DMS153 (cell line): ENCODE measurements at places on chromosomes 16 and 17.

DNA sequence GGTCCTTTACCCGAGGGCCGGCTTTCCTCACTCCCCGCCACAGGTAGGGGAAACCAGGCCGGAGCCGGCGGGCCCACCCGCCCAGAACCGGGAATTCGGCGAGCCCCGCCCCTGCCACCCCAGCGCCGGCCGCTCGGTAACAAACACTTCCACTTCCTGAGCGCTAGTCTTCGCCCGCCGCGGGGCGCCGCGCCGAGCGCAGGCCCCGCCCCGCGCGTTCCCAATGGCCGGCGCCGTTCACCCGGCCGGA, 224 bp upstream of the NHERF1 start:
- DNase-seq = peak; percentile 82

GRCh38 chr17:699345-699744, 15.3 kb downstream of the VPS53 start:
- DNase-seq = no peak

GRCh38 chr17:30137158-30137557, 20.5 kb downstream of the NSRP1 start:
- DNase-seq = no peak

DNA sequence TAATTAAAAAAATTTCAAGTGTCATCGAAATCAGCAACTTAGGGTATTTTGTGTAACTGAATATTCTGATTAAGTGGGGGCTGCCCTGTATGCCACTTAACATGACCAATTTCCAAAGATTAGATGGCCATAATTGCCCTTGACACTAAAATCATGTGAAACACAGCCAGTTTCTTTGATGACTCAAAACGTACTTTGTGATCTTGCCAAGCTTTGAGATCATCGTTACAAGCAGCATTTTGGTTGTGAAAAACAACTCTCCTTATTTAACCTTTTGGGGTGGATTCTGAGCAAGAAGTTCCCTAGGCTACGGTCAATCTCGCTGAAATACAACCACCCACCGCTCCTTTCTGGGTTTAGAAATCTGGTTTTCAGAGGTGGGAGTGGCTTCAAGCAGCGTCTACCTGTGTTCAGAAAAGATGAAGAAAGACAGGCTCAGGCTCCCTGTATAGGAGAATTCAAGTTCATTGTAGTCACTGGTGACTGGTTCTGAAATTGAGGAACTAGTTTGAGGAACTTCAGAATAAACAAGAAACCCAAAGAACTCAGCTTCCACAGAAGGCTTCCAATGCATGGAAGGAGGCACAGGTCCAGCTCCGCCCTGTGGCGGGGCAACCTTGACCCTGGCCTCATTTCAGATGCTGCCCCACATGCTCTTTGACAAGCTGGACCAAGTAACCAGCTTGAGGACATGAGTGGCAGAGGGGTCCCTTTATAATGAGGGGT, 9.4 kb downstream of the MAP3K14 start:
- DNase-seq = no peak

- no peak for DNase-seq
Observed at GRCh38 chr16:16062023-16062937, 112.9 kb downstream of the ABCC1 start.

DNA sequence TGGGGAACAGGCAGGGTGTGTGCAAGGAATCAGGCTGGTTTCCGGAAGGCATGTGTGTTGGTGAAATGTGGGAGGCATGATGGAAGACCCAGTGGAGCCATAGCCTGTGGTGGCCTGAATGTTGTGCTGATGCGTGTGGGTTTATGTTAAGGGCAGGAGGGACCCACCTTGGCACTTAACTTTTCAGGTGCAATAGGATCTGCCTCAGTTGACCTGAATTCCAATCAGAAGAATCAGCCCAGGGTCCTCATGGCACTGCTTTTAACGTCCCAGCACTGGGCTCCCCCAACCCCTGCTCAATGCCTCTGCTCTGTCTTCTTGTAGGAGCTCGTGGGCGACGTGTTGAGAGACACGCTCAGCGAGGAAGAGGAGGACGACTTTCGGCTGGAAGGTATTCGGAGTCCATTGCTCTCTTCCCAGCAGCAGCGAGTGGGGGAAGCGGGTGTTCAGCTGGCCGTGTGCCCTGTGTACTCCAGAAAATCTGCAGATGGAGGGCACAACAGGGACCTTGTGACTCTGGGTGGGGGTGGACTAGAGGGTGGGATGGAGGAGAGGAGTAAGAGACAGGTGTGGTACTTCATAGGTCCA, 59.9 kb downstream of the NKD1 start:
- DNase-seq = no peak

GRCh38 chr16:62752854-62753253, 716.6 kb upstream of the CDH8 start:
- DNase-seq = no peak

- no peak for DNase-seq
Observed at GRCh38 chr16:47037396-47037745, 63.9 kb upstream of the DNAJA2 start.

DNA sequence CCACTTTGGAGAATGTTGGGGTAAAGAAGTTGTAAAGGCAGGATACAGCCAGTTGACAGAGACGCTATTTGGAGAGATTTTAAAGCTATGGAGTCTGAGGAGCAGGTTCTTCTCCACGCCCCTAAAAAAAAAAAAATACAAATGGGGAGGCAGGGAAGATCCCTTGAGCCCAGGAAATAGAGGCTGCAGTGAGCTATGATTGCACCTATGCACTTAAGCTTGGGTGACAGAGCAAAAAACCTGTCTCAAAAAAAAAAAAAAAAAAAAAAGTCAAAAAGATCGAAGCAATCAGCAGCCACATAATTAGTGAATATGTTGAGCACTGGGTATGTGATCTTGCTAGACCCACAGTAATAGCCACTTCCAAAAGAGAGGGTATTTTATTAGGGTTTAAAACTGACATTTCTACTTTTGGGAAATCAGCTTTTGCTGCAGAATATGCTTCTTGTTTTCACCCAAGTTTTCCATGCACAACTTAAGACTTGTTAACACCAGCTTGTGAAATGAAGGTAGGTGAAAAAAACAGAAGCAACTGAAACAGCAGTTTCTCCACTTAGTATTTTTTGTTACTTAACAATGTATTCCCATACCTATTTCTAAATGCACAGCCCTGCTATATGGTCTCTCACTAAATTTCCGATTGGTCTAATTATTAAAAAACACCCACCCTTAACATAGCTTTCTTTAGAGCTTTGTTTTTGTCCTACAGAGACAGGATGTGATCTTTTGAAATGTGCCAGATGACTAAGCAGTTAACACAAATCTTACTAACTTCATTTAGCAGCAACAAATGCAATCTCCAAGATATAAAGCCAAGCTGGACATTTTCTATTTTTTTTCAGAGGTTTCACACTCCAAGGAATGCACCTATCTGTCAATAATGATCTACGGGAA, 2.5 kb upstream of the ARL6IP1 start:
- no peak for DNase-seq

DNA sequence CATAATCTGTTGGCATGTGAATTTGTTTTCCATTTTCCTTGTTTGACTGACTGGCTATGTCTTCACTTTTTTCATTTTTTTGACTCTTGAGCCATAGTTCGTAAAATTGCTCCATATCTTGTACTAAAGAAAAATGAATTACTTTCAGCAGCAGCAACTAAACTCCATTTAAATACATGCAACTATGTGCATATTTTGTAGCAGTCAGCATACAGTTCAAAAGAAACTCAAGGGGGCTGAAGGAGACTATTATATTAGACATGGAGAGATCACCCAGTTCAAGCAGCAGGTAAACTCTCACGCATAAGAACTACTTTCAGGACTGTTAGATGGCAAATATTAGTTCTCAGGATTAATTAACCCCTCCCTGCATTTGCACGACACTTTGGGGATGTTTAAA, 13.6 kb upstream of the TXNDC11 start:
- DNase-seq = no peak

DNA sequence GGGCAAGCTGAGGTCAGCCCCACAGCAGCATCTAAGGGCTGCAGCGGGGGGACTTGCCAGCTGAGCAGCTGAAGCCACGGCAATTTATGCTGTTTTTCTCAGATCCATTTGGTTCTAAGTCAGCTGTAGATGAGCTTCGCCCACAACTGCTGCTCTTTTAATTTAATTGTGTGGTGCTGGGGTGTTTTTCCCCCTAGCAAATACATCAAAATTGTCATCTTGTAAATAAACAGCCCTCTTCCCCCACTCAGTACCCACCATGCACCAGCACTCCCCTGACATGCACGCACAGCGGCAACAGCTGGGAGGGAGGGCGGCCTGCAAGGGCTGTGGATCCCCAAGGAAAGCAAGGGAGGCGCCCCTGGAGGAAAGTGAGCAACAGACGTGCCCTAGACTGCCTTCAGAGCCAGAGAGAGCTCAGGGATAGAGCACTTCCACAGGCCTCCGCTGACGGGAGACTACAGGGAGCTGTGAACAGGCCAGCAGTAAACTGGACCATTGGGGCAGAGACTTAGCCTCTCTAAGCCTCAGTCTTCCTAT, 149.5 kb downstream of the TMEM132E start:
- no peak for DNase-seq

- DNase-seq = no peak
Observed at GRCh38 chr17:42953669-42954068, 10.6 kb downstream of the AARSD1 start.

GRCh38 chr16:11329891-11330290, 15.4 kb upstream of the RMI2 start:
- DNase-seq = no peak

DNA sequence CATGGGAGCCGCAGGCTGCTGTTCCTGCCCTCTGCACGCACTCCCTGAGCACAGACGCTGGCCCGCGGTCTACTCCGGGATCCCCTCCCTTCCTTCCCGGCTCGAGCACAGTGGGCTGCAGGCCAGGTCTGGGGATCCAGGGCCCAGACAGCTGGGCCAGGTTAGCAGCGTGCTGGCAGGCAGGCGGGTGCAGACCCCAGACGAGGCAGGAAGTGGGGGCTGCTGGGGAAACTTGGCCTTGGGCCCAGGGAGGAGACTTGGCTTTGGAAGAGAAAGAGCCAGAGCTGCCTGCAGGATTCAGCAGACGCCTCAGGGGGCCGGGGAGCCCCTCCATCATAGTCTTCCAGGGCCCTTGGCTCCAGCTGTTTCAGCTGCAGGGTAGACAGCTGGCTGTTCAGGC, 30.2 kb upstream of the ABCC3 start:
- no peak for DNase-seq

- no peak for DNase-seq
Observed at GRCh38 chr16:79272141-79272577, 328.4 kb downstream of the MAF start.

GRCh38 chr17:44970136-44970741, 2.1 kb upstream of the C1QL1 start:
- no peak for DNase-seq

- DNase-seq = peak; percentile 13
Observed at GRCh38 chr17:36755586-36755985, 154.2 kb downstream of the MRM1 start.

- no peak for DNase-seq
Observed at GRCh38 chr17:10336393-10336792, 36.4 kb downstream of the MYH13 start.

GRCh38 chr17:31724026-31724425, 135.0 kb downstream of the COPRS start:
- no peak for DNase-seq

GRCh38 chr17:17109907-17110306, 67.7 kb downstream of the MPRIP start:
- DNase-seq = peak; percentile 44

- peak; percentile 4 for DNase-seq
Observed at GRCh38 chr16:61002479-61003204, 1033.6 kb downstream of the CDH8 start.

DNA sequence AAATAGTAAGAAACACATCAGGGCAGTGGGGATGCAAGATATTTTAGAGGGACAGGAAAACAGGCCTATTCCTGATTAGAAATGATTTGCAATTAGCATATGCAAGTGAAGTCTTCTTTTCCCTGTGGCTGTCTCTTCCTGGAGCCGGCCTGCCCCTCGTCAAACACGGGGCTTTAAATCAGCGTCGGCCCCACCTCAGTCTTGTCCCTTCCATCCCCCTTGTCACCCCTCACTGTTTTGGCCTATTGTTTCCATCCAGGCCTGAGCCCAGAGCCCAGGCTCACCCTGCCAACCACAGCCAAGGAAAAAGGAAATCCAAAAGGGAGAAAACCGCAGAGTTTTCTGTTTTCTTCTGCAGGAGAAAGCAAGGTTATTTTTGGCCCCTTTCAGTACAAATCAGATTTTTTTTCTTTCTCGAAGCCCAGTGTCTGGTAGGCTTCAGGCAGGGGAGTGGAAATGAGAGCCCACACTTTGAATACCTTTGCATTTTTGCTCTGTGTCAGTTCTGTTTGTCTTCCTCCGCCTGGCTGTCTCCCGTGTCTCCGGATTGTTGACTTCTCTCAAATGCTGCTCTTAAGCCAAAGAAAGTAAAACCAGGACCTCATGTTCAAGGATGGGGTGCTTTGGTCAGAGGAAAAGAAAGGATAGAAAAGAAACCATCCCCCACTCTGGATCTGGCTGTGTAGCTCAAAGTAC, 399.9 kb upstream of the CDH11 start:
- DNase-seq = no peak

GRCh38 chr17:44358066-44358465, 5.6 kb downstream of the FAM171A2 start:
- DNase-seq = no peak

- no peak for DNase-seq
Observed at GRCh38 chr17:1412185-1413110, 12.4 kb upstream of the YWHAE start.

DNA sequence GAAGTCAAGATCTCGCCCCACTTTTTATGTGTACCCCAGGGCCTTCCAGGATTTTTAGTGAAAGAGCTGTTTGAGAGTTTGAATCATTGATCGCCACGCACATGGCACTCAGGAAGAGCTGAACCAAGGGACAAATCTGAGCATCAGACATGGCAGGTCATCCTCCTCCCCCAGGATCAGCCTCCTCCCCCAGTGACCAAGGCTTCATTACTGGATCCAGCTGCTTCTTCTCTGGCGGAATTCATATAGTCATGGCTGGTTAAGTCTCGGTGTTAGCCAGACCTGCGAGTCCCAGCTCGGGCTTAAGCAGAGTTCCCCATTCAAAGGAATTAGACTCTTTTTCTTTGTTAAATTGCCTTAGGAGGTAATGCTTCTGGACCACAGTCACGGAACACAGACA, 32.5 kb downstream of the CDRT4 start:
- DNase-seq = no peak

GRCh38 chr17:73901661-73902415, 257.6 kb upstream of the SDK2 start:
- peak; percentile 72 for DNase-seq

- DNase-seq = peak; percentile 83
Observed at GRCh38 chr17:80861892-80862291, 129.7 kb upstream of the CHMP6 start.

DNA sequence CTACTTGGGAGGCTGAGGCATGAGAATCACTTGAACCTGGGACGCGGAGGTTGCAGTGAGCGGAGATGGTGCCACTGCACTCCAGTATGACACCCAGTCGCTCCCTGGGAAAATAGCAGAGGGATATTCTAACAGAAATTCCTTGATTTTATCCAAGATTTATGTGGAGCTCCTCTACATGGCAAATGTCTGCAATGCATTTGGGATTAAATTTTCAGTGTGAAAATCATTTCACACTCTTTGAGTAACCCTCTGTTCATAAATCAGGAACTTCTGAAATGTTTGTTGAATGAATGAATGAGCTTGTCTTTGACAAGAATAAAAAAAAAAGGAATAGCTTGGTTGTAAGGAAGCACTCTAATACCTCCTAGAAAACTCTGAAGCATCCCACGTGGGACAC, 305.8 kb downstream of the SHISA9 start:
- DNase-seq = no peak
